Skeletal muscle tissue (tissue), 5 donors: ENCODE measurements at places on chromosomes 7 and 10. TPM values are rescaled to one million over a fixed set of nuclear protein-coding genes. Genes with fewer than 3 reads are reported as not detected.

The CCDC6 gene
- total RNA-seq = 24.5 TPM

The HOXA6 gene
- total RNA-seq = 3.1 TPM

The MEOX2 gene
- 44.9 TPM for total RNA-seq

The SCART1 gene
- total RNA-seq = 1.6 TPM

The HSPA12A gene
- total RNA-seq = 8.4 TPM

The PDE6C gene
- total RNA-seq = not detected

The NDUFB8 gene
- total RNA-seq = 95.0 TPM

The ARHGAP22 gene
- total RNA-seq = 1.0 TPM

The LEP gene
- total RNA-seq = under 0.01 TPM

The ITGA8 gene
- 9.4 TPM for total RNA-seq
